ENCODE measurements at places on chromosomes 3 and 15.

DNA sequence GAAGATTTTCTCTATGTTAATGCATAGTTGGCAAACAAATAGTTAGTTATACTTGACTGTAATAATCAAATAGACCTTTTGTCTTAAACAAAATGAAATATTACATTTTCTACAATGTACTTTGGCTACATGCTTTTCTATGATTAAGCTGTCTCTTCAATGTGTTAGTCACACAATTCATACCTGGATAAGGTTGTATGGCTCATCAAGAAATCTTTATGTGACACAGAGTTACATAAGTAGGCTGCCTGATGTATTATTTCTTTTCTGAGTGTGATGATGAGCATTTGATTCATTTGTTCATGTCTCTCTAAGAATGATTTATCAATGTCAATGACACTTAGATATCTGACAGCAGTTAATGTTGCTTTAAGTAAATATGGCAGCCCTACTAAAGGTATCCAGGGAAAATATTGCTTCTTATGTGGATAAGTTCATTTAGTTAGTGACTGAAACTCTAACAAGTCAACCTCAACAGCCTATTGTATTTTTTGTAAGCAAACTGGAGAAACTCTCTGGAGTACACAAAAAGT, 157.4 kb upstream of the SOX2 start:
- no peak for DNase-seq

- DNase-seq, result no peak
Observed at GRCh38 chr3:32583708-32584107, 13.1 kb upstream of the DYNC1LI1 start.

DNA sequence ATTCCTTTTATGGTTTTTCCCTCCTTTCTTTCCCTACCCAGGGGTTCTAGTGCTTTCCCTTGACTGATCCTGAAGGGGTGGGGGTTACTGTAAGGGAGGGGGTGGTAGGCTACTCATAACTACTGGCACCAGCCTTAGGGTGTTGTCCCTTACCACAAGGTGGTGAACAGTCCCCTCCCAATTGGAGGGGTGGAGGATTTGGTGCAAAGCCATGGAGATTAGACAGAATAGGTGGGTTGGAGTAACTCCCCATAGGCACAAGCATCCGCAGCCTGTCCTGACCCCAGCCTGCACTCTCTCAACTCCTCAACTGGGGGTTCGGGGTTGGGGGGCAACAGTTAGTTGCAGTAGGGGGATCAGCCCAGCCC, 2.6 kb upstream of the HYAL2 start:
- no peak for DNase-seq

GRCh38 chr15:67094001-67094826, 28.8 kb downstream of the SMAD3 start:
- no peak for DNase-seq

GRCh38 chr3:195154793-195155535, 116.0 kb downstream of the XXYLT1 start:
- DNase-seq, result peak; percentile 96

GRCh38 chr3:20739814-20740213, 553.8 kb upstream of the SGO1 start:
- no peak for DNase-seq

DNA sequence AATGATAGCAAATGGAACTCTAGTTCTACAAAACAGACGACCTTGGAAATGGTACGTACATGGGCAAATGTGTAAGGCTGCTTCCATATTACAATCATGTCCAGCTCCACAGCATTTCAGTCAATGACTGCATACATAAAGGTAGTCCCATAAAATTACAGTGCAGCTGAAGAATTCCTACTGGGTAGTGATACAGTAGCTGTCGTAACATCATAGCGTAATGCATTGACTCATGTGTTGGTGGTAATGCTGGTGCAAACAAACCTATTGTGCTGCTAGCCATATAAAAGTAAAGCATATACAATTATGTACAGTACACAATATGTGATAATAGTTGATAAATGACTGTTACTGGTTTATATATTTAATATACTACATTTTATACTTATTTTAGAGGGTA, 18.5 kb downstream of the TTC23 start:
- no peak for DNase-seq

GRCh38 chr3:59717679-59718205, 667.9 kb upstream of the CFAP20DC start:
- no peak for DNase-seq

GRCh38 chr15:76844096-76844495, 61.0 kb downstream of the SCAPER start:
- no peak for DNase-seq

DNA sequence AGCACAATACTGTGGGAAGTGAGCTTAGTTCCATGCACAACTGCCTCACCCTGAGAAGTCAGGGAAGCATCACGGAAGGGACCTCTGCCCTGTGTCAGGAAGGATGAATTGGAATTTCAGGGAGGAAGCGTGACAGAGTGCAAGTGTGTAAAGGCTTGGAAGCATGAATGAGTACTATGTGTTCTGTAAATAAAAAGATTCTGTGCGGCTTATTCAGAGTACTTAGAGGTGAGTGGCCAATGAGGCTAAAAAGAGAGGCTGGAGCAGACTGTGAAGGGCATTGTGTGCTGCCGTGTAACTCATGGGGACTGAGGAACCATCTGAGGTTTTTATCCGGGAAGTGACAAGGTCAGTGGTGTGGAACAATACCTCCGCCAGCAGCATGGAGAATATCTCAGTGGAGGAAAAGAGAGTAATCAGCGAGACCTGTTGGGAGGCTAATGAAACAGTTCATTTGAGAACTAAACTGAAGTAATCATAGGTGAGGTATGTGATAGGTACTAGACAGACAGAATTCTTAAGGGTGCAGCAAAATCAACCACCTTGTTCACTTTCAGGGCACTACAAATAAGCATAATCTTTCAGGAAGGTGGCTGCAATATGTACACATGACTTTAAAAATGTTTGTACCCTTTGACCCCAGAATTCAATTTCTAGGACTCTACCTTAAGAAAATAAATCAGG, 64.9 kb upstream of the SPRED1 start:
- no peak for DNase-seq

DNA sequence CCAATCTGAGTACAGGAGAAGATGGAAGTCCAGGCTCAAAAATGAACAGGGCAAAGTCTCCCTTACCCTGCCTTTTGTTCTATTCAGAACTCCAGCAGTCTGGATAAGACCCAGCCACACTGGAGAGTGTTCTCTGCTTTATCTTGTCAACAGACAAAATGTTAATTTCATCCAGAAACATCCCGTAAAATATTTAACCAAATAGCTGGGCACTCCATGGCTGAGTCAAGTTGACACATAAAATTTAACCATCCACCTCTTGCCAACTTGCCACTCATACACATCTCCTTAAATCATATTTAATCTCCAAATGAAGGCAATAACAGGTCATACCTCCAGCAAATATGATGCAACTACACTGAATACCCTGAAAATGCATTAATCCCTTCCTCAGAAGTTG, 33.6 kb downstream of the MKRN3 start:
- no peak for DNase-seq

DNA sequence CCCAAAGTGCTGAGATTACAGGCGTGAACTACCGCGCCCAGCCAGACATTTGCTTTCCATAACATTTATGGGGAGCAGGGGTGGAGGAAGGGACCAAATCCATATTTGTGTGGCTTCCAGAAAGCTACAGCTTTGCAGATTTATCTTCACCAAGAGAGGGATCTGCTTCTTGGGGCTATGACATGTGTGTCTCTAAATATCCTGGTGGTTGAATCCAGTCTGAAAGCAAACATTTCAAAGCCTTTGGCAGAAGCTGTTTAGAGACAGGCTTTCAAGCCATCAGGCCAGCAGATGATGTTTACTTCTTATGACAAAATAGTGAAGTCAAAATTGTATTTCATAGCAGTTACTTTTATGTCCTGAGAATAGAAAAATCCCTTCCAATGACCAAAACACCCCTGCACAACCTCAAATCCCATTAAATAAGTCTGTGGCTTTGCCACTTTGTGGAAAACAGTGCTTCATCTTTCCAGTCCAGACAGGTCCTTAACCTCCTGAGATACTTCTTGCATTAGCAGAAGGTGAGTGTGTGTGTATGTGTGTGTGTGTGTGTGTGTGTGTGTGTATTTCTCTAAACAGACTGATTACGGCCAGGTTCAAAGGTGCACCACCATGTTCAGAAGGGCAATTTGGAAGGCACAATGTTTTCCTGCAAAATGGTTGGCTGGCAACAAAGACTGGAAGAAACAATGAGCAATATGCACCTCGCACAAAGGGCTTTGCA, 191.4 kb upstream of the LRIG1 start:
- no peak for DNase-seq

DNA sequence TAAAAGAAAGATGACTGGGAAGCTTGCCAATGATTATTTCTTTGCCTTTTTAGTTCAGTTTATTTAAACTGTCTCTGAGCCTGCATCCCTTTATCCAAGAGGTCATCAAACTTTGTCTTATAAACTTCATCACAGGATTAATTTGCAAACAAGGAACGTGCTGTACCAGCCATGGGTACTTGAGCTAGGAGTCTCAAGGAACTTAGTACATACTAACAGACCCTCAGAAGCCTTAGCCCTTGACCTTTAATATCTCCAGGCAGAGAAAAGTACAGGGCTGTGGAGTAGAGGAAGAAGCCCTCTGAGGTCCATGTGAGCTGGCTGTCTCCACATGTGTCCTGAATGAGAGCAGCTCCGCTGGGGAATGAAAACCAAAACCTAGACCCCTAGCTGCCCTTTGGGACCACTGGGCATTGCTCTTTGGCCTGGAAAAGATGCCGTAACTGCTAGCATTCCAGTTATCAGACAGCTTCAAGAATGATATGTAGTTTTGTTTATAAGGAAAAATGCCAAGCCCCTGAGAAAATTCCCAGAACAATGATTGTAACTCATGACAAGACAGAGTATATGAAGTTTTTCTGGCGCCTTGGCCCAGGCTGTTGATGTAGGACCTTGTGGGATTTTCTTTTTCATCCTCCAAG, 92.1 kb downstream of the ASB7 start:
- DNase-seq, result no peak

DNA sequence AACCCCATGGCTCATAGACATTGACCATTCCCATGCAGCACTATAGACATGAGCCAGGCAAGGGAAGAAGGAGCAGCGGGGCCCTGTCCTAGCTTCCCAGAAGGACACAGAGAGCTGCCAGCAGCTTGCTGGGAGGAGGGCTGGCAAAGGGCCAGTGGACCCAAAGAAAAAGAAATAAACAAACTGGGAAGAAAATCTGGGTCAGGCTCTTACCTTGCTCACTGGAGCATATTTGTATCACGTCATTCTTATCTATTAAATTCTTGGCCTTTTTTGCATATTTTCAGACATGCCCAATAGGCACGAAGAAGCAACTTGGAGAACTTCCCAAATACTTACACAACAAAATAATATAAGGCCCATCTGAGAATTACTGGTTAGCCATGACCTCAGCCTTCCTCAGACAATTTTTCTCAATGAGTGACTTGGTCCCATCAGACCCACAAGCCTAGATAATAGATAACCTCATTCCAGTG, 28.4 kb downstream of the RASGRP1 start:
- DNase-seq, result no peak

DNA sequence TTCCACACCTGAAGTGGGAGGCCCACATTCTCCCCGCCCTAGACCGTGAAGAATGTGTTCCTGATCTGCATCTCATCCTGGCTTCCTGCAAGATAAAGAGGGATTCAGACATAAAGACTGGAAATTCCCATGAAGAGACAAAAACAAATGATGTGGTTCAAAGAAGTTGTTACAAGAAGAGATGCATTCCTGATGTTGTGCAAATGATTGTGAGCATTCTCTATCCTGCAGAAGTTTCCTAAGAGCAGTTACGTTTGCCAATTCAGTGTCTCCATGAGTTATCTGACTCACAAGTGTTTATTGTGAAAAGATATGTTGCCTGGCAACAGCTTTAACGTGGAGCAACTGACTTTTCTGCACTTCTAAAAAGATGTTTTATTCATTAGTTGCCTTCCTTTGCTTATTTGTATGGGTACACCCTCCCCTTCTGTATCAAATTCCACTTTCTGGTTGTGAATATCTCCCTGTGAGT, 107.8 kb downstream of the ZIC4 start:
- peak; percentile 7 for DNase-seq

DNA sequence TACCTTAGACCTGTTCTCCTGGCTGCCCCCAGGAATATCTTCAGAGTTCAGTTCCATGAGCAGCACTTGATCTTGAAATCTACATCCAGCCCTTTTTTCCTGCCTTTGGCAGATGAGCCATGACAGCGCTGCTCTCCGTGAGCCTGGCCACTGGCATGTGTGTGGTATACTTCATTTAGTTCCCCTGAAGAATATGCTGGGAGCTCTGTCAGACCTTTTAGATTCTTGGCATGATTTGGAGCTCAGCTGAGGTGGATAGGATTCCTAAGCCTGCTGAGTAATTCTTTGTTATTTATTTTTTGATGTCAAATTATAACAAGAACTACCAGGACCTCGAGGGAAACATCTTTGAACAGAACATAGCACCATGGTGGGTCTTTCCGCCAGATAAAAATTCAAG, 121.7 kb downstream of the EDEM1 start:
- no peak for DNase-seq

- no peak for DNase-seq
Observed at GRCh38 chr15:101615414-101615985, 36.7 kb downstream of the TM2D3 start.

DNA sequence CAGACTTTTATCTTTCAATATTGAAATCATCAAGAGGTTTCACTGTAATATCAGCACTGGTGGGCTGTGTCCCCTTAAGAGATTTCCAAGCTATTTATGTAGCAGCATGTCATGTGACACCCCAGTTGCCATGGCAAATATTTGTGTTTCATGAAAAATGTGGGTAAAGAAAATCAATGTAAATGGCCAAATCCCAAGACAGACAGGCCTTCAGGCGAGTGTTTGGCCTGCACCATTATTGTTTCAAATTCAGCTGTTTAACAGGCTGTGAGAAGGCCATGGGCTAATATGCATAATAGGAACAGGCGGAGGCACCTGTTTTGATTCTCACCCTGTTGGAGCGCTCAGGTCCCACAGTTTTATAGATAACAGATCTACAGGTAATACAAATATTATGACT, 104.2 kb downstream of the IQCH start:
- DNase-seq, result no peak

DNA sequence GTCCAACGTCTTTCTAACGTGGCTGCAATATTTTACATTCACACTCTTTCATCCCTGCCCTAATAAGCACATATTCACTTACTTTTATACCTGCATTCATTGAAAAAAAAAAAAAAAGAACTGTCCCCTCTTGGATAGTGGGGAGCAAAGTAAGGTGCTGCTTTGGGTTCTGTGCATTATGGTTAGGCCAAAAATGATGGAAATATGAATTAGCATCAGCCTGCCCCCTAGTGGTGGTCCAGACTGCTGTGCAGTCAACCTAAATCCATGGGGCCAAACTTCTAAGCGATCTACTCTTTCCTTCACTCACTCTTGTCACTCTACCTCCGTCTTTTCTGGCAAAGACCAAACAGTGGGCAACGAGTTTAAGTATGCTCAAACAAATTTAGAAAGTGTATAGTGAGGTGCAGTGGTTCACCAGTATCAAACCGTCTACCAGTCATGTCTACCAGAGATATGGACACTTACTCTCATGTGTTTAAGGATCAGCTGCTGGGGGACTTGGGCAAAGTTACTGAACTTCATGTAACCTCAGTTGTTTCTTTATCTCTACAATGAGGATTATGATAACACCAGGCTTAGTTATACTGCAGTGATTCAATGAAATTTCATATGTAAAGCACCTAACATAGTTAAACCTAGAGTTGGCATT, 61.5 kb upstream of the GRM7 start:
- no peak for DNase-seq

GRCh38 chr15:73989001-73989798, 2.9 kb downstream of the STOML1 start:
- DNase-seq, result no peak

- no peak for DNase-seq
Observed at GRCh38 chr15:58910456-58910855, 23.0 kb downstream of the SLTM start.
